ENCODE measurements at places on chromosomes 7 and 10.

DNA sequence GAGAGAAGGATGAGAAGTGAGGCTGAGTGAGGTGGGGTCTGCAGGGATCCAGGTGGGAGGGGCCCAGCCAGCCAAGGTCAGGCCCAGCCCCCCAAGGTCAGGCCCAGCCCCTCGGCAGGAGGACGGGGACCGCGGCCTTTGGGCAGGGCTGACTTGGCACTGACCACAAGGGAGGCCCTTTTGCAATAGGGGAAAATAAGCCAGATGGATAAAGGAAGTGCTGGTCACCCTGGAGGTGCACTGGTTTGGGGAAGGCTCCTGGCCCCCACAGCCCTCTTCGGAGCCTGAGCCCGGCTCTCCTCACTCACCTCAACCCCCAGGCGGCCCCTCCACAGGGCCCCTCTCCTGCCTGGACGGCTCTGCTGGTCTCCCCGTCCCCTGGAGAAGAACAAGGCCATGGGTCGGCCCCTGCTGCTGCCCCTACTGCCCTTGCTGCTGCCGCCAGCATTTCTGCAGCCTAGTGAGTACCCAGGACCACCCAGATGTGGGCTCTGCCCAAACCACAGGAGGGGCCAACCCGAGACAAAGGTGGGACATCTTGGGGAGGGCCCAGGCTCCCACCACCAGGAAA lies at the start of gene PILRA:
Gene PILRA (plus strand): TSS at position 227 of the 571 bp plus-strand sequence. CDS start 170 bp downstream, at position 397.
- DNase-seq: no peak

- DNase-seq: no peak
Measured at GRCh38 chr10:79181698-79182521, 113.1 kb downstream of the ZMIZ1 start.

DNA sequence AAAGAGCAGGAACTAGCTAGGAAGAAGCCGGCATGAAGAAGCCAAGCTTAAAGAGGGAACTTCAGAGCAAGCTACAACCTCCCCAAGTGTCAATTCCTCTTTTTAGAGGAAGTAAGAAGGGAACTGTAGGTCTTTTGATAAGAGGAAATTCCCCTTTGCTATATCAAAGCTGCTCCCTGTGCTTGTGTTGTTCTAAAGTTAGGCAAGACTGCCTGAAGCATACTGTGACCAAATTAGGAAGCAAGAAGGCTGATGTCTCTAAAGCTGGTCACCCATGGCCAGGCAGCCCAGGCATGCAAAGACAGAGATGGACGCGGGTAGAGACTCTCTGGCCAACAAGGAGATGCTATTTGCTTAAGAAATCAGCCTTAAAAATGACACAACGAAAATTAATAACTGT lies 87.9 kb downstream of the RNF216 start:
- DNase-seq: no peak

GRCh38 chr7:70334295-70334694 lies 736.0 kb downstream of the AUTS2 start:
- DNase-seq: no peak

DNA sequence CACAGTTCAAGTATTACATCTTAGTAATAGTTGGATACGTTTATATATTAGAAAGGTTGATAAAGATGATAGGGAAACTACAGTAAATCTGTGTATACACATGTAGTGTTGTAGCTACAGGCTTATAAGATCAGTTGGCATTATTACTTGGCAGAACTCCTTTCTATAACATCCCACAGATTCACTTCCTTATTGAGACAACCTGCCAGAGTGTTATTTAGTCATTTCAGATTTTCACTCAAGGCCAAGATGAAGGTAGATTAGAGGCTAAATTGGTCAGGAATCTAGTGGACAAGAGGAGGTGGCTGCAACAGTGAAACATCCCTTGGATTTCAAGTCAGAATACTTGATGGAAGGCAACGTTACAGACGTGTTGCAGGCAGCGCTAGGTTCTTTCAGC lies 63.0 kb downstream of the PAPSS2 start:
- no peak for DNase-seq

- DNase-seq: peak; percentile 83
Measured at GRCh38 chr7:14761510-14762296, 140.8 kb downstream of the DGKB start.

DNA sequence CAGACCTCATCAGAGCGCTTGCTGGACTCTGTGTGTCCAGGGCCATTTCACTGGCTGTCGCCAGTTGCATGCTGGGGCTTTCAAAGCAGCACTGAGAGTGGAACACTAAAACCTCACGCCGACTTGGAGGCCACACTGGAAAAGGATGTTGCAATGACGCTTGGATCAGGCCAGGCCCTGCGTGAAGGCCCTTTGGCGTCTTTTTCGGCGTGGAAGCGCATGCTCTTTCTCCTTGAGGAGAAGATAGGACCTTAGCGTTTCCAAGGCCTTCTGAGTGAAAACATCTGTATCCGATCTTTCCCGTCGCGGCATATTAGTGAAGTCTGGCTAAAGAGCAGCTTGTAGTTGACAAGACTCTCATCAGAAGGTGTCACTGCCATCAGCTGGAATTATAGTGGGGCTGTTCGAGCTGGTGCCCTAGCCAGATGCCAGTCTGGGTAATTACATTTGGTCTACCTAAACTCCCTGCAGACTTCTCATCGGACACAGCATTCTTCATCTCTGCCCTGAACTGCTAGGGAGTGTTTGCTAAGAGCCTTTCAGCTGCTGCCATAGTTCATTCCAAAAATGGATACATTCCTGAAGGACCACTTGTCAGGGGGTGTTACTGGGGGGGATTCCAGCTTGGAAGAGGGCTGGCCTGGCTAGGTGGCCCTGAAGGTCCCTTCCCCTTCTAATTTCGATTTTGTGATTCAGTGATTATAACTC lies 167.7 kb upstream of the TCF7L2 start:
- peak; percentile 77 for DNase-seq

DNA sequence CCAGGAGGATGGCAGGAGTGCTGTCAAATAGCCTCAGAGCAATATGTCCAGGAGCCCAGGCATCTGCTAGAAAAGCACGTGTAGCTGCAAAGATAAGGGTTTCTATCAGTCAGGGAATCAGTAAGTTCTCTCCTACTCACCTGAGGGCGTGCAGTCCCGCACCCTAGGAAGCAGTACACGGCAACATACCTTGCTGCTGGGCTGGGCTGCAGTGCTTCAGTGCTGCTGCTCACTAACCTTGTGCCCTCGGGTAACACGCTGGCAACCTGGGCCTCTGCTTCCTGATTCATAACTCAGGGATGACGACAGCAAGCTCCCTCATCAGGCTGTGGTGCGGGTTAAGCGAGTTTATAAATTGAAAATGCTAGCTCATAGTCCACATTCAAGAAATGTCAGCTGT lies 29.5 kb upstream of the CCNY start:
- DNase-seq: no peak

- DNase-seq: no peak
Measured at GRCh38 chr7:28705350-28705749, 252.8 kb downstream of the TRIL start.

GRCh38 chr10:78960316-78960800 lies 108.4 kb upstream of the ZMIZ1 start:
- DNase-seq: no peak

Data from right forelimb (tissue), 1 donor.